Stimulated activated CD4-positive, alpha-beta T cell treated with anti-CD3 and anti-CD28 coated beads, Interleukin-4, amount 100 ng/mL, for 4 hours (primary cell): ENCODE measurements at places on chromosomes 7 and 10.

GRCh38 chr7:81707196-81707595 lies 62.7 kb downstream of the HGF start:
- no peak for DNase-seq

DNA sequence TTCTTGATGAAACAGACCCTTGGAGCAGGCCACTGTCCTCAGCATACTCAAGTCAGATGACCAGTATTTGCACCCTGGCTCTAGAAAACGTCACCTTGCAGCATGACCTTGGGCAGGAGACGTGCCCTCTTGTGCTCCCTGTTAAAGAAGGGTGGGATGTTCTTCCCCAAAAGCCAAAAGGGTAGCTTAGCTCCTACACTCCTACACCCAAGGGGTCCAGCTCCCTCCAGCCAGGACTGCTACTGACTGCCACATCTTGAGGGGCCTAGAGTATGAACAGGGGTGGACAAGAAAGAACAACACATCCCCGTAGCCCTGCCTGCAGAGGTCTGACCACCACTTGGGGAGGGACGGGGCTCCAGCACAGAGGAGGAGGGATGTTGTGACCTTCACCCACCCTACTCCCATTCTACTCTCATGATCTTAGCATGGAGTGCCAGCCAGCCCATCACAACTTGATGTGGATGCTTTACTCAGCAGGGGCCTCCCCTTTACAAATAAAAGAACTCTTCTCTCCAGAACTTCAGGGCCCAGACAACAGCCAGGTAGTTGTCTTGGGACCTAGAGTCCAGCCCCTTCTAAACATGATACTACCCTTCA lies 165.3 kb upstream of the ZMIZ1 start:
- no peak for DNase-seq

GRCh38 chr7:131285556-131285955 lies 42.1 kb upstream of the MKLN1 start:
- DNase-seq = no peak

- no peak for DNase-seq
These were observed 82.3 kb downstream of the INPP5A start for GRCh38 chr10:132619927-132620326.

DNA sequence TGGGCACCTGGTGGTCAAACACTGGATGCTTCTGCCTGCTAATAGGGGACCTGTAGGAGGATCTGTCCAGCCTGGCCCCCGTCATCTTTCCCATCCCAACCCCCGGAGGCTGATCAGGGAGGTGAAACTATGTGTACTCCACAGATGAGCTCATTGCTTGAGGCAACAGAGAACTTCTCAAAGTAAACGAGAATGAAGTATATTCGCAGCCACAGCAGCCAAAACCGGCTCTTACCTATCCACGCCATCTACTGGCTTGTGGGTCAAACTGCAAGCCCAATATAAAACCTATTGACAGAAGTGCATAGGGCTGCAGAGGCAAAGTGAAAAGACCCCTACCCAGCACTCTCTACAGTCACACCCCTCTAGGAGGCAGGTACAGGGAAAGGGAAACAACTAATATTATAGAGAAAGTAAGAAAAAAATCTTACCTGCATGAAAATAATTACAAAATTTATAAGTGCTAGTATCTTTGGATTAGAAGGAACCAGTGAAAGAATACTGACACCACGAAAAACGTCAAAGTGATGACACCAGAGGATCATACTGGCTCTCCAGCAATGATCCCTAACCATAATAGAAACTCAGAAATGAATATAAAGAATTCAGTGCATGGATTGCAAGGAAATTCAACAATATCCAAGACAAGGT lies 973.5 kb downstream of the ANKRD7 start:
- DNase-seq = no peak

- no peak for DNase-seq
These were observed 138.6 kb downstream of the DIP2C start for GRCh38 chr10:550665-551372.

- DNase-seq = no peak
These were observed 35.7 kb downstream of the GFRA1 start for GRCh38 chr10:116237260-116237659.

DNA sequence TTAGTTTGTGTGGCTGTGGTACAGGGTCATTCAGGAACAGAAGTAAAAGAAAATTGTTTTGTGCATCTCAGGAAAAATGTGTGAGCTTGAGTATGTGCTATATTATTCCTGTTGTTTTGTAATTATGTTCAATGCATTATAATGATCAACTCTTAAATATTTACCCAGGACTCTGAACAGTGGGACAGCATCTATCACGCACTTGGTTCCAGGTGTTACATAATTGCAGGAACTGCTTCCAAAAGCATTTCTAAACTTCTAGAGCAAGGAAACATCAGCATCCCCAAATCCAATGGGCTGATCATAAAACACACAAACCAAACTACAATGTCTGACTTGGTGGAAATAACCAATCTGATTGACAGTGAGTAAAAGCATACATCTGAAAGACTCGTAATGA lies 26.6 kb downstream of the ENO4 start:
- DNase-seq = no peak

- DNase-seq = no peak
These were observed 5.8 kb downstream of the DDX56 start for GRCh38 chr7:44567884-44568283.

DNA sequence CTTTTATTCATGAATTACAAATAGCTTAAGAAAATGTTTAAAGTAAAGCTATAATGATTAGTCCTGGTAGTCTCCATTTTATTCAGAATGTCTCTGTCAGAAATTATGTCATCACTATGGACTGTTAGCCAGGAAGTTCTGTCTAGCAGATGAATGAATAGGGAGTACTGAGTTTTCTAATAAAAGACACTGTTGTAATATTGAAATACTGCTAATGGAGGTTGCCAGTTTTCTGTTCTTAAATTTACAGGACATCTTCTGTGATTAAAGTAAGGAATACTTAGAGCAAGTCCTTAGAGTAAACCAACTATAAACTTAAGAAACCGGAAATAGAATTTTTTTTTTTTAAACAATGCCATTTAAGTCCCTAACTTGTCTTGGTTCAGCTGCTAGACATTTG lies 309.8 kb downstream of the ADK start:
- DNase-seq = no peak

GRCh38 chr10:45375716-45376231 lies 1.8 kb downstream of the ALOX5 start:
- DNase-seq = no peak

- DNase-seq = no peak
These were observed 130.1 kb downstream of the RGS10 start for GRCh38 chr10:119412244-119413092.

DNA sequence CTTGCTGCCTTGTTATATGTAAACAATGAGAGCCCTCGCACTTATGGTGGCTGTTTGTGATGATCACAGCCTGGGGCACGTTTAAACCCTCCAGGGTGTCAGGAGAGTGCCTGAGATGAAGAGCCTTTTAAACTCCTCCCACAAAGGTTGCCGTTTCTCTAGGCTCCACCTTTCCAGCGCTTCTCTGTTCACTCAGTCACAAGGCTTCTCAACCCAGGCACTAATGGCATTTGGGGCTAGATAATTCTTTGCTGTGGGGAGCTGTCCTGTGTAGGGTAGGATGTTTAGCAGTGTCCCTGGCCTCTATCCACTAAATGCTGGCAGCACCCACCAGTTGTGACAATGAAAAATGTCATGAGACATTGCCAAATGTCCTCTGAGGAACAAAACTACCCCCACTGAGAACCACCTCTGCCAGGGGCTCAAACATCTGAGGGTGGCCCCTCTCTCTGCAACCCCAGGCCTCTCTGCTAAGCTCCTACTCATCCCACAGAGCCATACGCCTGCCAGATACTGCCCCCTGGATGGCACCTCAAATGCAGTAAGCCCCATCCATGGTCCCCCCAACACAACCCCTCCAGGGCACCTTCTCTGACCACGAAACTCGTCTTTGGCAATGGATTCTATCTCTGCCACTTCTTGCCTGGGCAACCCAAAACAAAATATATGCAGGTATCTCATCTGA lies 144.3 kb upstream of the ZMIZ1 start:
- DNase-seq = no peak

DNA sequence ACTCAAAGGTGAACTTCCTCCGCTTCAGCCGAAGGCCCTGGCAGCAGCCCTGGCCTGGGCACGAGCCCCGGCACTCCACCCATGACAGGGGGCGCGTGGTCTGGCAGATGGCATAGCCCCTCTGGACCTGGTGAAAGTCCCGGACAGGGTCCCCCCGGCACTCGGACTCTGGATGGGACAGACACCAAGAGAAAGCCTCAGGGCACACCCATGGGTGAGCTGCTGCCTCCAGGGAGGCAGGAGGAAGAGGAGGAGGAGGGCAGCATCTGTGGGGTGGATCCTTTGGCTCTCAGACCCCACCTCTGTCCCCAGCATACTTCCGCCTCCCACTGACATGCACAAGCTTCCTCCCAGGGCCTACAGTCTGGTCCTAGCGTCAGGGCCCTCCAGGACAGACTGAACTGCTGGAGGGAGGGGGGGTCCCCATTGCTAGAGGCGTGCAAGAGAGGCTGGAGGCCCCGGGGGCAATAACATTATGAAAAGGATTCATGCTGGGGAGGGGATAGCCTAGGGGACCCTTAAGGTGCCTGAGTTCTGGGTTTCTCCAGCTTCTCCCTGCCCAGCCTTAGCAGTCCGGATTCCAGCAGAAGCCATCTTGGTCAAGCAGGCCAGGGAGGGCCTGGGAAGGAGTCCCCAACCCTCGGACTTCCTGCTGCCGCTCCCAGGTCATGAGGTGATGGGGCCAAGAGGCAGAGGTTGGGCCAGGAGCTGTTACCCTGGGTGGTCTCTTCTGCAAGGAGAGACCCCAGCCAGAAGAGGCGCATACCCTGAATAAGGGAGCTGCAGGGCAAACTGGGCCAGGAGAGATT lies 169.3 kb downstream of the LCOR start:
- no peak for DNase-seq

DNA sequence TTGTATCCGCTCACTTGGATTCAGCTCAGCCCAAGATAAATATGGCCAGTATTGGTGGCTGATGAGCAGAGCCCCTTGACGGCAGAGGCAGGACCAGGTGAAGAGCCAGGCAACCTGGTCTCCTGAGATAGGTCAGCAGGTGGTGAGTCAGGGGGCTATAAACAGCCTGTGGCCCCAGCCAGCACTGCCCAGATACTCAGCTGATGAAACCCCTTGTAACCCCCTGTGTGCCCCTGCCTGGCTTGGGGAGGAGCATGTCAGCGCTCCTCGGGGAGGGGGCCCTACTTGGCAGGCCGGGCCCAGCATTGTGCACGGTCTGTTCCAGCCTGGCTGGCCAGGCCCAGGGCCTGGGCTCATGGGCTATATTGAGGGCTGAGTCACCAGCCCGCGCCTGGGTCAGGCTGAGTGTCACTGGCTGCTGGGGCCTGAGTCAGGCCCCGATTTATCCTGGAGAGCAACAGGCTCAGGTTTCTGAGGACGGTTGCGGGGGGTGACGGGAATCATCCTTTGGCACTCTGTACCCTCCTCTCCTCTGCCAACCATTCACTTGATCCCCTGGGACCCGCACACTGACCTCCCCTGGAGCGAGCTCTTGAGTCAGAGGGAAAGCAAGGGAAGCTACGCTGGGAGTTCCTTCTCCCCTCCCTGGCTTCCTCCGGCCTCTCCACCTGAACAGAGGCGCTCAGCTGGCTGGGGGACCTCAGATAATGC lies 2.8 kb upstream of the FLNC start:
- DNase-seq = no peak

DNA sequence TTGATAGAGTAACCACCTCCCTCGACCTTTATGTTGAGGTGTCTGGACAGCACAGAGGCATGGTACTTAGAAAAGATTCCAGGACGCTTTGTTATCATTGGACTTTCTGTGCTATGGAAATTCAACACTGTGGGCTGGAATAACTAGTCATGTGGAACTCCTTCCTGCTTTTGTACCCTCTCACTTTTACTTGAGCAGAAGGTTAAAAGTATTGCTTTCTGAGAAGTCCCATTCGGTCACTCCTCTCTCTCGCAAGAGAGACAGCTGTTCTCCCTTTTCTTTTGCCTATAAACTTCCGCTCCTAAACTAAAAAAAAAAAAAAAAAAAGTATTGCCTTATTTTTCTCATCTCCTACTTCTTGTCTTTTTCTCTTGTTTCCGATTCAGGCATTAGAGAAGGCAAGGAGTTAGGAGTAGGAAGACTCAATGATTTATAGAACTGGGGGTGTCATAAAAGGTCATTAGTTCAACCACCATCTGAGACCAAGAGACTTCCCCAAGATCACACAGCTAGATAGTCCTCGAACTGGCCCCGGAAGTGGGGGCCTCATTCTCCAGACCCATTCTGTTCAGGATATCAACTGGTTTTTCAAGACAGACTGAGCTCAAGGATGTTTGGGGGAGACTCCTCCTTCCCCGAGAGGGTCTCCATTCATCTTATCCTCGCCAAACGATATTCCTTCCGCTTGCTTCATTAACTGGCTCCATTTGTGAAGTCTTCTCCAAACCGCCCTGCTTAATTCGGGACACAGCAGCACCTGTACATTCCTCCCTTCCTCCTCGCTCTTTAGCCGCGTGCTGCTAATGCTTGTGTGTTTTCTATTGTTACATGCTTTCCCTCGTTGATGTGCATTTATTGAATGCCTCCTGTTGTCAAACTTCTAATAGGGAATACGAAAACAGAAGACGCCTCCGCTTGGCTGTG lies 995 bp upstream of the INPP5F start:
- no peak for DNase-seq

DNA sequence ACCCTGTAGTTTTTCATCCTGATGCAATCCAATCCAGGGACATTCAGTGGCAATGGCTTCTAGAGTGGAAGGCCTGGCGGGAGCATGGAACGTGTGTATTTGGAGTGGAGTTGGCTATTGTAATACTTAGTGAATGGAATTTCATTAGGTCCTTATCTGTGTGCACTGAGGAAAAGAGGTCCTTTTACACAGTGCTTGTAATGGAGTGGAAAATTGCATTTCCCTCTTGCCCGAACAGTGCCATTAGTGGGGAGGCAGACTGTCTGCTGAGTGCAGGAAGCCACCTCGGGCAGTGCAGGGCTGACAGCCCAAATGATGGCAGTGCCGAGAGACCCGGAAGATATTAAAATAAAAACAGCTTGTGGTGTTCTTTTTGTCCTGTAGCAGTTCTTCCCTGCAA lies 786.6 kb downstream of the LRMDA start:
- no peak for DNase-seq
